ENCODE measurements at places on chromosomes 7 and 10. TPM values are rescaled to one million over a fixed set of nuclear protein-coding genes. Genes with fewer than 3 reads are reported as not detected.

- no peak for DNase-seq
Observed at GRCh38 chr10:91339729-91340128, 70.4 kb upstream of the HECTD2 start.

- no peak for DNase-seq
Observed at GRCh38 chr7:118005026-118005425, 131.8 kb upstream of the CTTNBP2 start.

The CPEB3 gene
- total RNA-seq, result 6.6 TPM

DNA sequence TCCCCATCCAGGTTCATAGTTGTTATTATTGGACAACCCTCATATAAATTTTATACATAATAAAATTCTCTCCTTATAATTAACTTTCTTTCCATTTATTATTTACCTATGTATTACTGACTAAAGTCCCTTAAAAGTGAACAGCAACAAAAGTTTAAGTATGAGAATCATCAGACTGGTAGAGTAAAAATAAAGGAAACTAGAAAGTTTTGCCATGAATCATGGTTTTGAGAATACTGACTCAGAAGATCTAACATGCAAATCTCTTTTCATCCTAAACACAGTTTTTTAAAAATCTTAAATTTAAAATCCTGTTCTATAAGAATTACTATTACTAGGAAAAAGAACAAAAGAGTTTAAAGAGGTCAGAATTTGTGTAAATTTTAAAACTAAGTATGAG, 32.1 kb downstream of the HERC4 start:
- DNase-seq, result no peak

GRCh38 chr7:157250605-157251228, 86.1 kb upstream of the DNAJB6 start:
- no peak for DNase-seq

The OGDHL gene
- total RNA-seq, result 0.82 TPM

The BET1 gene
- total RNA-seq, result 31.0 TPM

DNA sequence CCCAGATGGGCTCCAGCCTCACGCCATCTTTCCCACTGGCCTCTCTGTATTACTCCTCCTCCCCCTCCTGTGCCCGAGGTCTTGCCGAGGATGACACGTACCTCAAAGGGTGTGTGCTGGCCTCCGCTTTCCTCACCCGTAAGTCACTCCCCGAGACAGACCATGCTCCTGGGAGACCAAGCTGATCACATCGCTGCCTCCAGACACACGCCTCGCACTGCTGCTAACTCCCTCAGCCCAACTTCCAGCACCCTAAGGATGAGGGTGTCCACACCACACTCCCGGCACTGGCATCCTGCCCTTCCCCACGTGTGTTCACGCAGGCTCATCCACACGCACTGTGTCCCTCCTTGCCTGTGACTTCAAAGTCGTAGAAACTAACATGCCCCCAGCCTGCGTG, 24.0 kb downstream of the MAD1L1 start:
- no peak for DNase-seq

GRCh38 chr7:105216786-105217185, 171.9 kb downstream of the SRPK2 start:
- DNase-seq, result no peak

The AKR1C3 gene
- total RNA-seq, result 30.5 TPM

DNA sequence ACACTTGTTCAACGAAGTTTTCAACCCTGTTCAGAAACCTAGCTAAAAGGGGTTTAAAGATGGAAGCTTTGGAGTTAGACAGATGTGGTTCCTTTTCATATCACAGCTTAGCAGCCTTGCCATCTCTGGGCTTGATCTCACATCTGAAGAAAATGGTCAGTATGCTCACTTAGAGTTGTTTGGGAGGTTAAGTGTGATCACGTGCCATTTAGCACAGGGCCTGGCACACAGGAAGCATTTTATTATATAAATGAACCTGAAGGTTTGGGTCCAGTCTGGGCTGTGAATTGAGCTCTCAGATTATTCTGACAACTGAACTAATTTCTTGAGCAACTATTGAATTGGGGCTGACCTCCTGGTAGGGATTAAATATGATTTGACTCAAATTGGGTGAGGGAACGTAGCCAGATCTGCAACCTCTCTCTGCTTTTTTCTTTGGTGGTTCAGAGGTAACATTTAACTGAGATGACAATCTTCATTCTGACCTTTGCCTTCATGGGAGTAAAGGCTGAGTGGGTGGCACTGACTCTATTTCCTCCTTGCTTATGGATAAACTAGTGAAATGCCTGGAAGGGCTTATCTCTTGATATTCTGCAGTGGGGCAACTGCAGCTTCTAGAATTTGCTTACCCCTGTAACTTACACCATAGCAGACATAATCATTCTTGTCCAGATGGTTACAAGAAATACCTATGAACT, 10.2 kb upstream of the HKDC1 start:
- no peak for DNase-seq

The FLNC gene
- 489 TPM for total RNA-seq

DNA sequence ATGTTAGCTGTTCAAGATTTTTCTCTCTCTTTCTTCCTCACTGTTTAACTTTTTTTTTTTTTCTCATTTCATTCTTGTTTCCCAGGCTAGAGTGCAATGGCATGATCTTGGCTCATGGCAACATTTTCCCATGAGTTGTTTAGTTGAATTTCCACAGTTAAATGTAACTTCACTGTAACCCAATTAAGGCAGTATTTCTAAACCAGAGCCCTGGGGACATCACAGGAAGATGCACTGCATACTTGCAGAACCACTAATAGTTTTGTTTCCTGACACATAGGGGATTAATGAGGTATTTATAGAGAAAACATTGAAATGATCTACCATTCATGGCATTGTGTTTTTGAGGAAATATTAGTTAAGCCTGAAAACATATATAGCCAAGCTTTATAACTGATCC, 795.6 kb upstream of the GHITM start:
- no peak for DNase-seq

The OR2A12 gene
- total RNA-seq, result not detected

GRCh38 chr10:14048930-14049613, 281.7 kb downstream of the FRMD4A start:
- no peak for DNase-seq

The WNT16 gene
- total RNA-seq, result 0.49 TPM

The IFIT1B gene
- total RNA-seq, result not detected

DNA sequence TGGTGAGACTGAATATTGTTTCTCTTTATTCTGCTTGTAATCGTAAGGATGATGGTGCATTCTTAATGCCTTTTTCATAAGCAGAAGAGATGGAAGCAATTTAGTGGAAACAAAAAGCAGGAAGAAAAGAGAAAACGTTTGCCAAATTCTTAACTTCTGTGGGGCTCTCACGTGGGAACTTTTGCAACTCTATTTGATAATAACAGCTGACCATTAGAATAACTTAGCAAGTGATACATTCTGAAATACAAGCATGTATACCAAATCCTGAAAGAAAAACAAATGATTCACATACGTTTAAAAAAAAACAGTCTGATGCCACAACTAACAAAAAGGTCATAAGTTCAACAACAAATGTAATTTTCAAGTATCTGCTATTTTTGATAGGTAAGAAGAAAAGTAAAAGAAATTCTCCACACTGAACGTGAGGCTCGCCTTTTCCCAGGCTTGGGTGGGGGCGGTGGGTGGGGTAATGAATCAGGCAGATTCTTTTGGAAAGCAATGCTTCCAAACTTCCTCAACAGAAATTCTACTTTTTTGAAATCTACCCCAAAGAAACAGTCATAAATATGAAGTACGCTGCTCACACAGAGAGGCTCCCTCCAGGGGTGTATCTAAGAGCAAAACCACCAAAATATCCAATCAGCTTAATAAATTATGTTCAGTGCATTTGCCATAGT, 446.2 kb upstream of the MGMT start:
- DNase-seq, result no peak

The ASAH2 gene
- total RNA-seq, result 0.55 TPM

- no peak for DNase-seq
Observed at GRCh38 chr7:90455163-90456030, 14.0 kb upstream of the PTTG1IP2 start.

- no peak for DNase-seq
Observed at GRCh38 chr10:79327090-79327457, 20.2 kb upstream of the PPIF start.

DNA sequence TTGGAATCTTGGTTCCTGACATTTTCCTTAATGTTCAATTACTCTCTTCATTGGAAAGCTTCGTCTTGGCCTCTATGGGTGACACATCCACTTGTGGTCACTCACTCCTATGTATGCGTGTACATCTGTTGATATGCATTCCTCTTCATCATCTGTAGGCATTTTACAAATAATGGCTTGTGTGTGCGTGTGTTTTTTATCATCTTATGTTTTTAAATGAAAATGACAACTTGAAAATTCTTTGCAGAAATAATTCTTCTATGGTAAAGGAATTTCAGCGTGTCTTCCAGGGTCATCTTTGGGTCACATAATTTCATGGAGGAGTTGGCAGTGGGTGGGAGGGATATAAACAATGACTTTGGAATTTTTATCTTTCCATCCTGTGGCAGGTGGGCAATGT, 925.1 kb downstream of the LRMDA start:
- no peak for DNase-seq

- no peak for DNase-seq
Observed at GRCh38 chr10:32065856-32066255, 9.6 kb upstream of the KIF5B start.

The GATAD1 gene
- total RNA-seq, result 49.0 TPM

DNA sequence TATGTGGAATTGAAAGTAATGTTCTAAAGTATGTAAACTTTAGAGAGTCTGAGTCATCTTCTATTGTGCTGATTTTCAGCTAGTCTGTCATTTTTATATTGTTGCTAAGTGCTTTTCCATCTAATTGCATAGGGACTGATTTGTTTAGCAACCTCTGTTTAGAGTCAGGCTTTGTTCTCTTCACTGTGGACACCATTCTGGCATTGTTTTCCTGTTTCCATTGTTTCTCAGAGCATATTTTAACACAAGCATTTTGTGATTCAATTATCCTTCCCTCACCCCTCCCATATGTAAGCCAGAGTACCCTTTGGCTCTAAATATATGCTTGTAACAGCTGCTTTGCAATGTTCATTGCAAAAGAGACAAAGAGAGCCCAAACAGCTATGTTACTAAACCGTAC, 748.4 kb upstream of the PHF14 start:
- DNase-seq, result no peak

GRCh38 chr10:26887611-26888215, 27.0 kb upstream of the ABI1 start:
- no peak for DNase-seq

DNA sequence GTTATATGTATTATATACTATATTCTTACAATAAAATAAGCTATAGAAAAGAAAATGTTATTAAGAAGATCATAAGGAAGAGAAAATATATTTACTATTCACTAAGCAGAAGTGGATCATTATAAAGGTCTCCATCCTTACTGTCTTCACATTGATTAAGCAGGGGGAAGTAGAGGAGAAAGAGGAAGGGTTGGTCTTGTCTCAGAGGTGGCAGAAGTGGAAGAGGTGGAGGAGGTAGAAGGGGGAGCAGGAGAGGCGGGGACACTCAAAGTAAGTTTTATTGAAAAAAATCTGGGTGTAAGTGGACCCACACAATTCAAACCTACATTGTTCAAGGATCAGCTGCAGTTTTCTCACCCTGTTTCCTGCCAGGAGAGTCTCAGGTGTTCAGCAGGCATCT, 28.9 kb upstream of the ERCC6 start:
- no peak for DNase-seq
